ENCODE measurements at places on chromosomes 12 and 14.
A peak's percentile ranks its signal among the peaks of the same experiment; 100 is the strongest.

DNA sequence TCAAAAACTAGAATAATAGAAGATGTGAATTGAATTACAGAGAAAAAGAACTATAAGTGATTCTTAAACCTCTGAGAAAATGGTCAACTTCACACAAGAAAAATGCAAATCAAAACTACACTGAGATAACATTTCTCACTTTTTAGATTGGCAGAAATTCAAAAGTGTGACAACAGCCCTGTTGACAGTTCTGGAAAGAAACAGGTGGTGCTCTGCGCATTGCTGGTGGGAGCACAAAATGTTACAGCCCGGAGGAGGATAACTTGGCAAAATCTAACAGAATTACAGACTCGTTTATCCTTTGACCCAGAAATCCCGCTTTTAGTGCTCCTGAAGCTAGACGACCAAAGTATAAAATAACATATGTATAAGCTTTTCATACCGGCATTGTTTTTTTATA is 222.5 kb upstream of the CNTN1 start:
- DNase-seq, result no peak

DNA sequence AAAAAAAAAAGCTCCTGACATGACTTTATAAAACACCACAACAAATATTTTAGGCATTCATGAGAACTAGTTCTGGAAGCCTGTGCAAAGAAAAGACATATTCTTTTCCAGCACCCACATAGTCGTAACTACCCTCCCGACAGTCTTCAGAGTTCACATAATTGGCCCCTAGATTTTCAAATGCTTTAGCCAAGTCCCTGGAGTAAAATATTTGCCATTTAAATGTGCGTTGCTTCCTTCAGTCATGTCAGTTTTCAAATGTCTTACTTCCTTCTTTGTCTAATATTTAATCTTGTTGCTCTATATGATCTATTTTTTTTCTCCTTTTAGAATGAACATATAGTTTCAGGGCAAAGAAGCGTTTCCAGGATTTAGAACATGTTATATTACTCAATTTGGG is 66.8 kb upstream of the KRAS start:
- DNase-seq, result no peak

GRCh38 chr12:20492251-20492760 is 124.0 kb downstream of the PDE3A start:
- DNase-seq, result peak; percentile 6

DNA sequence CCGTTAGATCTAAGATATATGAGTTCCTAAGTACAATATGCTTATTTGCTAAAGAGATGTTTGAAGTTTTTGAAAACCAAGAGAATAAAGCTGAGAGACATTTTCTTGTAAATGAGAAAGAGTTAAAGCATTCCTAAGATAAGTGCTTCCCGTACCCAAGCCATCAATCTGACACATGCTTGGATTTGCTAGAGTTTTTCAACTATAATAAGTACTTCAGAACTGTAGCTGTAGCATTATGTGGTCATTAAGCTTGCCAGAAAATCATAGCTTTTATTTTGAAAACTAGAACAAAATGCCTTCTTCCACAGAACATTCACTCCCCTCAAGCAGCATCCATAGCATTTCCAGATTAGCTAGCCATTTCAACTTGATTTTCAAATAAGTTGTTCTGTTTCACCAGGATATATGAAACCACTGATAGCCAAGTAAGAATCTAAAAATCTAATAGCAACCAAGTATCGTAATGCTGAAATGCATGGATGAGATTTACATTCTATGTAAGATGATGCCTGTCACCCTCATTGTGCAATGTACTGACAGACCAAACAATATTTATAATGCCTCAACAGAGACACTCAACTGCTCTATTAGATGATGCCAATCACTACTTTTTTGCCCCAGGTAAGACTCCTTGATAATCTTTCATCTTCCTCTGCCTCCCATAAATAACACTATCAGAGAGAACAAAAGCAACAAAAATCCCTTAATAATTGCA is 8.0 kb downstream of the SNW1 start:
- DNase-seq, result no peak

DNA sequence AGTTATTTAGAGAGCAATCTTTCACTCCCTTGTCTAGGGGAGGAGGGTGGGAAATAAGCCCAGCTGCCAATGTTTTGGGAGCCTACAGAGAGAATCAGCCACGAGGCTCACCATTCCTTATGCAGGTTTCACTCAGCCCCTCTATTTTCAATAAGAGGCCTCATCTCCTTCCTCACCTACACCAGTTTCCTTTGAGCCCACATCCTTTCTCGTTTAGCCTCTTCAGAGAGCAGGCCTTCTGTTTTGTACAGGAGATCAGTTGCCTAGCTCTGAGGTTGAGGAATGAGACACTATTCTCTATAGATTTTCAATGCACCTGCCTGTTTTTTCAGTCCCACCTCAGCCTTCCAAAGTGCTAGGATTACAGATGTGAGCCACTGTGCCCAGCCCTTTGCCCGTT is 17.9 kb downstream of the SNAPC1 start:
- no peak for DNase-seq

- DNase-seq, result peak; percentile 22
Measured at GRCh38 chr12:30822385-30823155, 67.8 kb upstream of the CAPRIN2 start.

- DNase-seq, result no peak
Measured at GRCh38 chr14:64715628-64716412, 11.6 kb downstream of the PLEKHG3 start.

GRCh38 chr12:100927826-100928225 is 133.2 kb downstream of the ANO4 start:
- DNase-seq, result no peak

Data from activated T-cell treated with anti-CD3 and anti-CD28 coated beads for 48 hours (primary cell).